ENCODE measurements at places on chromosomes 11 and 22. TPM values are rescaled to one million over a fixed set of nuclear protein-coding genes. Genes with fewer than 3 reads are reported as not detected.
A peak's percentile ranks its signal among the peaks of the same experiment; 100 is the strongest.

The BIK gene
- total RNA-seq = not detected

The PHLDA2 gene
- total RNA-seq = 16.8 TPM

The CRYBB3 gene
- not detected for total RNA-seq

The RBFOX2 gene
- 136 TPM for total RNA-seq

The GLYAT gene
- not detected for total RNA-seq

The MRGPRE gene
- total RNA-seq = not detected

The TRIM22 gene
- 58.4 TPM for total RNA-seq

- DNase-seq = peak; percentile 23
These were observed 46.9 kb downstream of the DDX6 start for GRCh38 chr11:118744046-118744445.

- no peak for DNase-seq
These were observed 124.6 kb downstream of the PHF21B start for GRCh38 chr22:44884968-44885805.

DNA sequence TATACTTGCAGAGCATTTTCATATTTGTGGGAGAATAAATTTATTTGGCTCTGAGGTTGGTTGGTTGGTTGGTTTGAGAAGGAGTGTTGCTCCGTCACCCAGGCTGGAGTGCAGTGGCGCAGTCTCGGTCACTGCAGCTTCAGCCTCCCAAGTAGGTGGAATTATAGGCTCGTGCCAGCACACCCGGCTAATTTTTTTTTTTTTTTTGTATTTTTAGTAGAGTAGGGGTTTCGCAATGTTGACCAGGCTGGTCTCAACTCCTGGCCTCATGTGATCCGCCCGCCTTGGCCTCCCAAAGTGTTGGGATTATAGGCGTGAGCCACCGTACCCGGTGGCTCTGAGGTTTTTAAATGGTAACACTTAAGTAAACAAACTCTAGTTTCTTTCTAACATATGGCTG lies 161.1 kb downstream of the TEAD1 start:
- no peak for DNase-seq

DNA sequence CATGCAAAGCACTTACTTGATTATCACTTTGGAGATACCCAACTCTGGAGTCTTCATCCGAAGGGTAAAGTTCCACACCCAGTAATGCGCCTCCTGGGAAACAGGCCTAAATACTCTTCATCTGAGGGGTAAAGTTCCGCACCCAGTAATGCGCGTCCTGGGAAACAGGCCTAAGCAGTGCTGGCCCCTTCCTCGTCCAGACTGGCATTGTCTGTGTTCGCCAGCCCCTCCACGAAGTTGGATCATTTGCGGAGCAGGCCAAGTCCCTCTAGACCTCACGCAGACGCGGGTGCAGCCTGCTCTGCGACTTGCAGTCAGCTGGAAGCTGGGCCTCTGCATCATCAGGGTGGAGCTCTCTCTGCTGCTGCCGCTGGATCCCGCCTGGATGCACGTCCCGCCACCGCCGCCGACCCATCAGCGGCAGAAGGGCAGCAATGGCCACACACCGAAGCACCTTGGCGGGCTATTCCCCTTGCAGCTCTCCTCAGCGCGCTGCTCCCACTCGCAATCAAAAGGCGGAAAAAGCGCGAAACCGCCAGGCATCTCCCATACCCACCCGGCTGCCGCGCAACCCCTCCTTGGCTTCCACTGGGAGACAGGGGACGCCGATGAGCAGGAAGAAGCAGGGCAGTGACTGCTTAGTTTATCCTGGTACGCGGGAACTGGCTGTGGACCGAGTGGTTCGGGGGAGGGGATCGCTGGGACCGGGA lies 34.1 kb upstream of the GLYATL1 start:
- peak; percentile 82 for DNase-seq

DNA sequence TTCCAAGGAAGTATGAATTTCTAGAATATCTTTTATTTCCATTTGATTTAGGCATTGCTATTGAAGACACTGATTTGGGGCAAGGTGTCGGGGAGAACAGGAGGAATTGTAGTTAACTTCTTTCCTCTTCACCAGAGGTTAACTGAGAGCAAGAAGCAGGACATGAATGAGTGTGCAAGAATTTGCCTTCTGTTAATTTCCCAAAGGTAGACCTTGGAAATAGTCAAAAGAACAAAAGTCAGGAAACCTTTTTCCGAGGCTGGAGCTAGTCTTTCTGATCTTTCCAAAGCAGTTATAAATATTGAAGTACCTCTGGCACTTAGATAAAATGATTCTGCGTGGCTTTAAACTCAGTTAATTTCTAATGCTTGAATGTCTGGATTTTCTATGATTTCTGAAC lies 66.9 kb downstream of the MTMR3 start:
- no peak for DNase-seq

GRCh38 chr11:120749395-120749794 lies 237.8 kb downstream of the GRIK4 start:
- no peak for DNase-seq

DNA sequence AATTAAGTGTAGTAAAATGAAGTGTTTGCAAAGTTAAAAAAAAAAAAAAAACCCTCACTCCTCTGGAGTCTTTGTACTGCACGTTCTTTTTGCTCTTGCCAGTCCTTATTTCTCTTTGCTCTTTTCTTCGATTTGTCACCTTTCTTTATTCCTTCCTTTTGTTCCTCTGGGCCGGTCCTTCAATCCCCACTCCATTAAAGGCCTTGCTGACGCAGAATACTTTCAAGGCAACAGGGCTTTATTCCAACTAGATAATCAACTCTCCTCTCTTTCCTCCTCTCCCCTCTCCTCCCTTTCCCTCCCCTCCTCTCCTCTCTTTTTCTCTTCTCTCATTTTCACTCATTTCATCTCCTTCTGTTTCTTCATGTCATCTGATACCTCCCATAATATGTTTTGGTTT lies 138.2 kb upstream of the NTM start:
- DNase-seq = no peak

DNA sequence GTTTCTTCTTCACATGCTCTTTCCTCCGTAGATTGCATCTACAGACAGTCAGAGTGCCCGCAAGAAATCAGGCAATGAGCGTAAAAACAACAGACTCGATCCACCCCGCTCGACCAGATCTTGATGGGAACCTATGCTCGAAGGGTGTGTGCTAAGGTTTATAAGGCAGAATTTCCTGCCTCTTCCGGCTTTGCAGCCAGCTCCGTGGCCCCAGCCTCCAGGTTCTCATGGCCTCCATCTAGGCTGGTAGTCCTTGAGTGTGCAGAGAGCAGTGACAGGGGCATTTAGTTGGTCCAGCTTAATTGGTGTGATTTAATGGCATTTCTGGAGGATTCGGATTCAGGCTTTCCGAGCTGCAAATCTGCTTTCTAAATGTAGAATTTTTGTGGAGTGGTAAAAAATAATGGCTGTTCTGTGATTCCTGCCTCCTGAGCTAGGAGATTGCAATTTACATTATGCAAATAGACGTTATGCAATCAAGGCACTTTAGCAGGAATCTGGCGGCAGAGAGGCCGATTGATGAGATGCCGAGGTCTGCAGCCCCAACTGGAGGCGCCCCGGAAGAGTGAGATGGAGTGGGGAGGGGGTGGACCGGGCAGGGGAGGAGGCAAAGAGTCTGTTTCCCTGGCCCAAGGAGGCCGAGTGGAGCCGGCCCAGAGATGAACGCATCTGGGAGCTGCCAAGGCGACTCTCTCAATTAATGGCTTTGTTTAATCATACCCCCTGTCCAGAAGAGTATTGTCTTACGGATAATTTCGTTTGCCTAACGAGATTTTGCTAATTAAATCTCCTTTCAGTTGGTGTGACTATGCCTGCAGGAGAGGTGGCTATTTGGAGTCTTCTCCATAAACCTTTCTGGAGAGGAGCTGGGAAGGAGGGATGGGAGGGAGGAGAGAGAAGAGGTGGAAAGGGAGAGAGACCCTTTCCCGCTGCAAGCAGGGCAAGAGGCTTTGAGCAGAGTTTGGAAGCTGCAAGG lies 75.3 kb downstream of the PKNOX2 start:
- no peak for DNase-seq

- no peak for DNase-seq
These were observed 351.2 kb downstream of the TENM4 start for GRCh38 chr11:79089601-79090000.

GRCh38 chr11:62875698-62876478 lies 4.8 kb upstream of the SLC3A2 start:
- DNase-seq = no peak

DNA sequence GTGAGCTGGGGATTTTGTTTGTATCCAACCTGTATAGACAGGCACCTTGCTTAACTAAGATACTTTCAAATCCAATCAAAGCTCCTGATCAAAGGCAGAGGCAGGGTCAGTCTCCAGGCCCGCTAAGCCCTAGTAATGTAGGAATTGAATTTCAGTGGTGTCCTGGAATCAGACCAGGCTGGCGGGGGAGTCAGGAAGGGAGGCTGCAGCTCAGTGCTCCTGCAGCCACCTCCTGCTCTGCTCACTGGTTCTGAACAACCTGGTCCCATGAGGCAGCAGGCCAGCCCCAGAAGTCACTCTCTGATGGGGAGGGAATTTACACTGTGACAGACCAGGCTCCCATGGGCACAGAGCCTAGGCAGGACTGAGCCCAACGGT lies 38.5 kb upstream of the GALNT18 start:
- no peak for DNase-seq

GRCh38 chr11:11742486-11742885 lies 99.3 kb upstream of the USP47 start:
- no peak for DNase-seq

DNA sequence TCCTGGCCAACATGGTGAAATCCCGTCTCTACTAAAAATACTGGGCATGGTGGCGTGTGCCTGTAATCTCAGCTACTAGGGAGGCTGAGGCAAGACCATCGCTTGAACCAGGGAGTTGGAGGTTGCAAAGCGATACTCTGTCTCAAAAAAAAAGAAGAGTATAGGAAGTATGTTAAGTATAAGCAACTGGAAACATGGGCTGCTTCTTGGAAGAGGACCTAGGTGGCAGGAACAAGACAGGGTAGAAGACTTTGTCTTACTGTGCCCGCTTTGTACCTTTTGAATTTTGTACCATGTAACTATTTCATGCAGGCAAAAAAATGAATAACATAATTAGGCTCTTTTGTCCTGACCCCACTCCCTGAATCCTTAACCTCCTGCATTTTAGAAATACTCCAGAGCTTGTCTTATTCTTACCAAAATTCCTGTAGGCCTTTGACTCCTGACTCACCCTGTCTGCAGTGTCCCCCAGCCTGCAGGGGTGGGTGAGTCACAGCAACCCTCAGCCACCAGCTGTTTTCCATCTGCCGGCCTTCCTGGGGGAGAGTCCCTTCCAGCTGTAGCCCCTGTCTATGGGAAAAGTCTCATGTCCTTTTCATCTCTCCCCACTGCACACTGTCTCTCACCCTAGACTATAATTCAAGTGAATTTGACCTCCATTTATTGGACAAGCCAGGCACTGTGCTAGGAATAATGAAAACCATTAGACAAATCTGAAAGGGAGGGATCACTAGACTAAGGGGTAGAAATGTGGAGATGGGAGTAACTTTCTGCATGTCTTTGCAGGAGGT lies 41.8 kb downstream of the TXN2 start:
- DNase-seq = peak; percentile 95

GRCh38 chr22:28942801-28943500 lies 59.6 kb downstream of the ZNRF3 start:
- no peak for DNase-seq

All from GM23248 (cell line).